ENCODE measurements at places on chromosomes 12 and 14.

DNA sequence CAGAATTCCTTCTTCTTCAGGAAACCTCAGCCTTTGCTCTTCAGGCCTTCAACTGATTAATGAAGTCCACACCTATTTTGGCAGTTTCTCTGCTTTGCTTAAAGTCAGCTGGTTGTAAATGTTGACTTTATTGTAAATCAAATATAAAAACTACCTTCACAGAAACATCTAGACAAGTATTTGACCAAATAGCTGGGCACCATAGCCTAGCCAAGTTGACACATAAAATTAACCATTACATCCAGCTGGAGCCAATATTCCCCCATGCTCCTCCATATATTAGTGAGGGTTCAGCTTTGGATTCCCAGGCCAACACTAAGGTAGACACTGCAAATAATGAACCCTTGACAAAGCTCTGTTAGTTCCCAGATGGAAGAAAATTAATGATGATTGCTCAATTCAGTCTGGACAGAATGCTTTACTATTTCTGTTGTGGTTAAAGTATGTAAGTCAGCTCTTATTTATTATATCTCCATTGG, 125.5 kb downstream of the ZFP36L1 start:
- no peak for DNase-seq

GRCh38 chr14:95291859-95292542, 27.7 kb downstream of the CLMN start:
- DNase-seq: peak; percentile 84

DNA sequence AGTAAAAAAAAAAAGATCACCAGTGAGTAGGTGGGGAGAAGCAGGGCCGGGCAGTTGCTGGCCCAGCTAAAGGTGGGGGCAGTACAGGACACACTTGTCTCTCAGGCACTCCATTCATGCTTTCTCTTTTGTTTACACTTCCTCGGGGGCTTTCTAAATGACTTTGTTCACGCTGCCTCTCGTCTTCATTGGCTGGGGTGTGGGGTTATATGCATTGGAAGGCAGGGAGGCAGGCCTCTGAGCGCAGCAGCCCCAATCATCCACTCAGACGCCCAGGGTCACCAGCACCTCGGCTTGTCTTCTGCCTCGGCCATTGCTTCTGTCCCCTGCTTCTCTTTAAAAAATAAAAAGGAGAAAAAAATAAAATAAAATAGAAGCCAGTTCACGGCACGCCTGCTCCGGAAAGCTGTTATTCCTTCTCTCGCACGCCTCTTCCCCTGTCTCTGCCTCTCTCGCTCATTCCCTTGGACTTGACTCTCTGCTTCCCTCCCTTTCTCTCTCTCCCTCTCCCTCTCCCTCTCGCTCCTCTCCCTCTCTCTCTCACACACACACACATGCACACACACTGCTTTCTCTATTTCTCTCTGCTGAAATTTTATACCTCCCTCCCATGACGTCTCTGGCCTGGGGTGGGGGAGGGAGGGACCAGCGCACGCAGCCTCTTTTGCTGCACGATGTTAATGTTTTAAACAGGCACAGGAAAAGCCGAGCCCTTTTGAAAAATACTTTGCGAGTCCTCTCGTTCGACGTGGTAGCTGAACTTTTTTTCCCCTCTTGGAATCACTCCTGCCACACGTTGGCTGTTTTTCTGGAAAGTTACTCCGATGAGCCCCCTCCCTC, at the start of gene TGFB3:
TGFB3 (minus strand) TSS at position 570 of the 840 bp plus-strand sequence. CDS start 1,102 bp downstream, outside the sequence.
- DNase-seq: peak; percentile 84

DNA sequence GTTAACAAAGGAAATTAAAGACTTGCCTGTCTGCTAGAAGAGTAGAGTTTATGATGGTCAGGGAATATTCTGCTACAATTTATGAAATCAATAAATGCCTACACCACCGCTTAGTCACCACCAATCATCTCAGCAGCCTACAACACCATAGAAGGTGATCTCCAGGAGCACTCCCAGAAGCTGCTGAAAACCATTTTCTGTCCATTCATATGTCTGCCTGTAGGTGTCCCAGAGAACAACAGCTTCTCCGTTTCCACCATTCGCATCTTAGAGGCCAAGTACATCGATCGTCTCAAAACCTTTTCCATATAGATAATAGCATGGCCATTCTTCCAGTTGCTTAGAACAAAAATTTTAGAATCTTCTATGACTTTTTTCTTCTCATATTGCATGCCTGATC, 303.4 kb downstream of the KCNC2 start:
- DNase-seq: no peak

GRCh38 chr14:58200846-58201245, 897 bp downstream of the ACTR10 start:
- DNase-seq: no peak

GRCh38 chr12:112879191-112879705, 27.5 kb upstream of the OAS1 start:
- no peak for DNase-seq

GRCh38 chr14:24915958-24916595, 133.9 kb downstream of the STXBP6 start:
- no peak for DNase-seq

GRCh38 chr12:116547955-116548501, 11.2 kb upstream of the MAP1LC3B2 start:
- no peak for DNase-seq

DNA sequence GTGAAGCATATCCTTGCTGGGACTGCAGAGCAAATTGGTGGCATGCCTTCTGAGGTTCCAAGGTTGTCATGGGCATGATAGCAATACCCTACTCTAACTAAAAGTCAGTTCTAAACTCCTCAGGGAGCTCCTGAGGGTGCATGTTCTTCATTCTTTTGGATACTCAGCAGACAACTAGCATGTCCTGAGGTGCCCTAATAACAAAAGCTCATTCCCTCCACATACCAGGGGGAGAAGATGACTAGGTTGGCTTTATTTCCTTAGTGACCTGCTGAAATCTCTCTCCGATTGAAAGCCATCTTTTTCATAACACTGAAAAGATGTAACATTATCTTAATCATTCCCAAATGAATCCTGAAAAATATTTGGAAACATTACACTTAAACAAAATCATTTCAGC, 188.7 kb upstream of the IGF1 start:
- DNase-seq: no peak

DNA sequence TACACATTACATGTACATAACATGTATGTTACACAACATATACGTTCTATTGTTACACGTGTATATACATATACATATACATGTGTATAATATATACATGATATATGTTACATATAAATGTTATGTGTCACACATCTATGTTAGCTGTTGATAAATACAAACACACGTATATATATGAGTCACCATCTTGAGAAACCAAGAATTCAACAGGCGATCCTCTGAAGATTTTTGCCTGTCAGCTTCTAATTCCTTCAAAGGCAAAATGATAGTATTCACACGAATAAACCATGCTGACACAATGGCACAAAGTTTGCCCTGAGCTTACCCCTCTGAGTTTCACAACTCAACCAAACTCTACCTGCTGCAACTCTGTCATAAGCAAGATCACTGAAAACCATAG, 30.2 kb upstream of the TESC start:
- no peak for DNase-seq

- DNase-seq: no peak
Observed at GRCh38 chr12:12626471-12626870, 14.8 kb downstream of the CREBL2 start.

- DNase-seq: peak; percentile 80
Observed at GRCh38 chr12:76883811-76884210, 5.0 kb upstream of the CSRP2 start.

- peak; percentile 90 for DNase-seq
Observed at GRCh38 chr14:101628471-101628966, 67.2 kb downstream of the DIO3 start.

GRCh38 chr12:41681898-41682297, 462.8 kb downstream of the GXYLT1 start:
- no peak for DNase-seq

- DNase-seq: no peak
Observed at GRCh38 chr12:52708010-52708409, 4.7 kb upstream of the KRT77 start.

GRCh38 chr14:93909429-93910128, 17.6 kb upstream of the FAM181A start:
- no peak for DNase-seq

DNA sequence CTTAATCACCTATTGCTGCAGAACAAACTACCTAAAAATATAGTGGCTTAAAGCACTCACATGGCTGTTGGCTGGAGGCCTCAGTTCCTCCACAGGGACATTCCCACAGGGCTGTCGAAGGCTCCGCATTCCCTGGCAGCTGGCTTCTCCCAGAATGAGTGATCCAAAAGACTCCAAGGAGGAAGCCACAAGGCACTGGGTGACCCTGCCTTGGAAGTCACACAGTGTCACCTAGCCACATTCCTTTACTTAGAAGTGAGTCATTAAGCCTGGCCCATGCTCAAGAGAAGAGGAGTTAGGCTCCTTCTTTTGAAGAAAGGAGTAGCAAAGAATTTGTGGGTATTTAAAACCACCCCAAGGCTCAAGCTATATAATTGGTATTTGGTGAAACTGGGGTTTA, 63.9 kb upstream of the MAP1LC3B2 start:
- DNase-seq: no peak

DNA sequence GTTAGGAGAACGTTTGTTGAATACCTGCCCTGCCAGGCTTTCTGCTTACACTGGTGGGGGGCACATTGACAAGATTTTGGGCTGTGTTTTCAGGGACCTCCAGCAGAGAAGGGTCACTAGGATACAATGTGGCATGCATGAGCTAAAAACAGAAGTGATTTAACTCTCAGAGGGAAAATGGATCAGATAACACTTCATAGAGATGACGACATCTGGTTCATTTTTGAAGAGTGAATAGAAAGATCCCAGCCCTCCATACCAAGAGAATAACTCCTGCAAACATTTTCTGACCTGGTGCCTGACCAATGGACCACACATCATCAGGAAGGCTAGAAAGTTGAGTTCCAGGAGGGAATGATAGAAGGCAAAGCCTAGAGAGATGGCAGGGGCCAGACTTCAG, 33.7 kb downstream of the CKB start:
- DNase-seq: no peak

- no peak for DNase-seq
Observed at GRCh38 chr12:75257510-75257909, 47.9 kb upstream of the KCNC2 start.

DNA sequence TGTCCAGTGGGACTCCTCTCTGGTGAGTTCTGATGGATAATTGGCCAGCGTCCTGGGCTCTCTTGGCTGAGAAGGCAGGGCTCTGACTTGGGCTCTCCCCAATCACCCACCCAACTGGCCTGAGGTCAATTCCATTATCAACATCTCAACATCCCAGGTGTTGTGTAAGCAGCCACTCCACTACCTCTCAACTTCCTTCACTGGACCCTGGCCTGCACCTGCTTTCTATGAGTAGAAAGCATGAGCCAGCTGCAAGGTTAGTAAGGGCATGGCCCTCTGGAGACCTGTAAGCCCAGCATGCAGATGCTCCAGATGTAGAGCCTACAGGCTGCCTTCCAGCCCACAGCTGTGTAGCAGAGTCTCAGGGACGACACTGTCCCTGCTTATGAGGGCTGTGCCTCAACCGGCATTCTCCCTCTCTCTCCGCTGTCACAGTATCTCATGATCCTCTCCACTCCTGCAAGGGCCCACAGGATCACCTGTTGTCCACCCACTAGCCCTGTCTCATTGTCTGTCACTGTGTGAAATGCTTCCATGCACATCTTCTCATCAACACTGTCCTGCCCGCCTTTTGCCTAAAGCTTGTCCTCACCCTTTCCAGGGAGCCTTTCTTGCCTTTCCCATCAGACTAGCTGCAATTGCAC, 5.4 kb upstream of the KRT81 start:
- peak; percentile 4 for DNase-seq

DNA sequence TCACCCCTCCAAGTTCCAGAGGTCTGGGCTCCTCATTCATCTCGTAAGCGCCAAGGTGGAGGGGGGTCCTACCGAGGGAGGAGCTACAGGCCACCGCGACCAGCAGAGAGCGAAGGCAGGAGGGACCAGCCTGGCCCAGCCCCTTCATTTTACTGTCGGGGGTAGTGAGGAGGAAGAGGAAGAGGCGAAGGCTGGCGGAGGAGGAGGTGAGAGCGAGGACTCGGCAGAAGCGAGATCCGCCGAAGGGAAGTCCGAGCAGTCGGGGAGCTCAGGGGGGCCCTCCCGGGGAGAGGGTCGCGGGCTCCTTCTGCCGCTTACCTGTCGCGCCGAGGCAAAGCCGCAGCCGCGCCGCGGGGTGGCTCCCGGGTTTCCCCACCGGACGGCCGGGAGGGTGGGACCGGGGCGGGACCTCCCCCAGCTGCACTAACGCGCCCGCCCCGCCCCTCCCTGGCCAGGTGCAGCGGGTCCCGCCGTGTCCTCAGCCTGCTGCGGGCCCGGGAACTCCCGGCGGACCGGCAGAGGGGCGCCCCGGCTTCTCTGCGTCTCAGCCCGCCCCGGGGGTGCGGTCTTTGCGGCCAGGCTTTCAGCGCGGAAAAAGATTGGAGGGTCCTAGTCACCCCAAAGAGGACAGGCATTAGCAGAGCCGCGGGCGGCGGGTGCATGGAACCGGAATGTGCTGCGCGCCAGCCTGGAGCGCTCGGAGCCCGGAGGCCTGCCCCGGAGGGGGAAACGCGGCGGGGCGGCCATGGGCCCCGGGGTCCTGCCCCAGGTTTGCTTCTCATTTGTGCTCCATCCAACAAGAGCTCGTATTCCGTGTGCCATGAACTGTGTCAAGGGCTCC, at the start of gene GALNT6:
GALNT6 (minus strand) TSS at position 124 of the 841 bp plus-strand sequence. CDS start 11,625 bp downstream, outside the sequence.
- DNase-seq: no peak

- DNase-seq: no peak
Observed at GRCh38 chr12:45973526-45973925, 16.8 kb downstream of the SCAF11 start.

- no peak for DNase-seq
Observed at GRCh38 chr12:43551279-43551970, 578 bp downstream of the ADAMTS20 start.

DNA sequence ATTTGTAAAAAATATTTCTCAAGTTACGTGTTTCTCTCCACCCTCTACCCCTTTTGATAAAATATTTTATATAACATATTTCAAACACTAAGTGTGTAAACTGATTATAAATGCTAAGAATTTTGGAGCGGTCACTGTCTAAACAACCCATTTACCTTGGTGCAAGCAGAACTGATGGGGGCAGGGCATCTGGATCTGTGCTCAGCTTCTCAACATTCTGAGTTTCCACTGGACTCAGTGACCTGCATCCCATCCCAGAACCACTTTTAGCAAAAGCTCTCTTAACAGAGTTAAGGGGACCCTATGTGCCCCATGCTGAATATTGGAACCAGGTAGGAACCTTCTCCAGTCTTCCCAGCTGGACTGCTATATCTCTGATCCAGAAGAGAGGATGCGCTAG, 53.5 kb downstream of the CKAP4 start:
- no peak for DNase-seq

- DNase-seq: no peak
Observed at GRCh38 chr12:29517264-29517663, 19.8 kb upstream of the OVCH1 start.

DNA sequence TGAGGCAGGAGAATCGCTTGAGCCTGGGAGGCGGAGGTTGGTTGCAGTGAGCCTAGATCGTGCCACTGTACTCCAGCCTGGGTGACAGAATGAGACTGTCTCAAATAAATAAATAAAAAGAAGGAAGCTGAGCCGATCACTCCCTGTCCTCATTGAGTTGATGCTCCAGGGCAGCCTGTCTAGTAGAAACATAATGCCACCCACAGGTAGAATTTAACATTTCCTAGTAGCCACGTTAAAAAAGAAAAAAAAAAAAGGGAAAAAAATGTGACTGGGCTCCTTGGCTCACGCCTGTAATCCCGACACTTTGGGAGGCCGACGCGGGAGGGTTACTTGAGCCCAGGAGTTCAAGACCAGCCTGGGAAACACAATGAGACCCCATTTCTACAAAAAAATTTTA, 135.7 kb downstream of the SCARB1 start:
- DNase-seq: no peak

GRCh38 chr12:70732287-70732686, 95.1 kb upstream of the PTPRB start:
- DNase-seq: no peak
